ENCODE measurements at places on chromosomes 7 and 10.

- no peak for DNase-seq
Measured at GRCh38 chr7:30968747-30969603, 5.2 kb downstream of the GHRHR start.

- DNase-seq = no peak
Measured at GRCh38 chr10:6202098-6202683, 541 bp upstream of the PFKFB3 start.

DNA sequence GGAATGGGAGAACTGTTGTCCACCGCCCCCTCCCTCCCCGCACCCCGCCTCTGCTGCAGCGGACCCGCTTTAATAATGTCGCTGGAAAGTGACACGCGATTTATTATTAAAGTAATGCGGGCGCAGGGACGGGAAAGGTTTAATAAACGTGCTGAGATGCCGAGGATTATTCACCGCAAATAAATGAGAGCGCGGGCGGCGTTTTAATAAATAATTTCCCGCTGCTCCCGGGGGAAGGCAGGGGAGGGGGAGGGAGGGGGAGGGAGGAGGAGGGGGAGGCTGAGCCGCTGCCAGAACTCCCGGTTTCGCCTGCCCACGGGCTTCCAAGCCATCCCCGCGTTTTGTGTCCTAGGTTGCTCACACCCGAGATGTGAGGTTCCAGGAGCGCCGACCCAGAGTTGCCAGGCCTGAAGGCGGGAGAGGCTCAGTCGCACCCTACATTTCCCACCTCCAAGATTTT is 5.1 kb downstream of the KAZALD1 start:
- no peak for DNase-seq

DNA sequence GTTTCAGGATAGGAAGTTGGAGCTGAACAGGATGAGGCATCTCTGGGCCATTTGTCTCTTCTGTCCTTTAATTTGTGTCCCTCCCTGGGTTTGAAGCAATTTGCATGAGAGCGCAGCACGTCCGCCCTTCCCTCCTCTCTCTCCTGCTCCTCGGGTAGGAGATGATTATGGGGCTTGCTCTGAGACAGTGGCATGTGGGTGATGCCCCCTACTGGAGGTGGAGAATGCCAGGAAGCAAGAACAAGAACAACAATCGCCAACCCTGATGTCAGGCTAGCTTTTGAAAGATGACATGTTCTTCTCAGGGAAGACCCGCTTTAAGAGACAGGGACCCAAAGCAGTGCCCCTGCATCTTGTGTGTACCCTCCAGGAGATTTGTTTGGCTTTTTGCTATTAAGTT is 63.9 kb upstream of the LOXL4 start:
- peak; percentile 26 for DNase-seq

GRCh38 chr7:90345595-90346335 is 751 bp upstream of the GTPBP10 start:
- peak; percentile 24 for DNase-seq

DNA sequence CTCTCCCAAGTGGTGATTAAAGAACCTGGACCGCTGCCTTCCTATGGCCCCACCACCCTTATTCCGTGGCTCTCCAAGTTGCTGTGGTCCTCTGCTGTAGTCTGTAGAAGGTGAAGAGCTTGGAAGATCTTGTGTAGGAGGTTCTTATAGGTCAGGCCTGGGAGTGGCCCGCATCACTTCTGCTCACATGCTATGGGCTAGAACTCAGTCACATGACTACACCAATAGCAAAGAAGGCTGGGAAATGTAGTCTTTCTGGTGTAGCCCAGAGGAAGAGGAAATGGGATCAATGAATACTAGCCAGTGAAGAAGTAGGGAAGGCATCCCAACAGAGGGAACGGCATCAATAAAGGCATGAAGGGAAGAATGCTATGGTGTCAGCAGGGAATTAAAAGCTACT is 41.3 kb upstream of the AOAH start:
- no peak for DNase-seq

- DNase-seq = no peak
Measured at GRCh38 chr10:99779335-99779734, 3.1 kb upstream of the ABCC2 start.

DNA sequence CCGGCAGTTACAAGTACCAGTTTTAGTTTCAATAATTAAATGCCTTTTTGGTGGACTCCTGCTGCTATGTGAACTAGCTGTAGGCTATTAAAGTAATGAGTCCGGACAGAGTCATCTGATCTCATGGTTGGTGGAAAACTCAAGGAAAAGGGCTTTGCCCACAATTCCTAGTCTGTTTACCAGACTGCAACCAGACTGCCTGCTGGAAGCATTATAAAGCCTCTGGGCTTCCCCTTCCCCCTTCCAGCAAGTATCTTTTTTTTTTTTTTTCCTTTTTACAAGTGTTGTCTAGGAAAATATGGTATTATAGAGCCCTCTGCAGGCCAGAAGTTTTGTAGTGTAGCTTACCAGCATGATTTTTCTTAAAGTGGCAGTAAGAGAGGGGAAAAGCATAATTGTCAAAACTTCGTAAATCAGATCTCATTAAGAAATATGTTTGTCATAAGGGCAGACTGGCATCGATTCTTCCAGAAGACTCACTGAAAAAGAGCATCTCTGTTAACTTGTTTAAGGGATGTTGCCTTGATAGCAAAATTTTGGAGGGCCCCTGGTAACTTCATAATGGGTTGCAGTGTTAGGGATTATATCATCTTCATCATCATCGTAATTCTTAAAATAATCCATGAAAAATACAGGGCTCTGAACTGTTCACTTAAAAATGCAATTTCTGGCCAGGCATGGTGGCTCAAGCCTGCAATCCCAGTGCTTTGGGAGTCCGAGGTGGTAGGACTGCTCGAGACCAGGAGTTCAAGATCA is 181.3 kb downstream of the TAX1BP1 start:
- peak; percentile 55 for DNase-seq

All from NCI-H510A treated with DMSO at 0.1 percent for 48 hours (cell line).